ENCODE measurements at places on chromosomes 1 and 21. TPM values are rescaled to one million over a fixed set of nuclear protein-coding genes. Genes with fewer than 3 reads are reported as not detected.

GRCh38 chr1:147247656-147248238 lies 5.3 kb downstream of the CHD1L start:
- no peak for DNase-seq

GPR61 gene
- total RNA-seq, result not detected

S100A14 gene
- total RNA-seq, result 443 TPM

LCK gene
- 2.0 TPM for total RNA-seq

- DNase-seq, result no peak
Observed at GRCh38 chr1:214019499-214019898, 31.7 kb downstream of the PROX1 start.

CASZ1 gene
- 63.8 TPM for total RNA-seq
